ENCODE measurements at places on chromosomes 5 and 9.

DNA sequence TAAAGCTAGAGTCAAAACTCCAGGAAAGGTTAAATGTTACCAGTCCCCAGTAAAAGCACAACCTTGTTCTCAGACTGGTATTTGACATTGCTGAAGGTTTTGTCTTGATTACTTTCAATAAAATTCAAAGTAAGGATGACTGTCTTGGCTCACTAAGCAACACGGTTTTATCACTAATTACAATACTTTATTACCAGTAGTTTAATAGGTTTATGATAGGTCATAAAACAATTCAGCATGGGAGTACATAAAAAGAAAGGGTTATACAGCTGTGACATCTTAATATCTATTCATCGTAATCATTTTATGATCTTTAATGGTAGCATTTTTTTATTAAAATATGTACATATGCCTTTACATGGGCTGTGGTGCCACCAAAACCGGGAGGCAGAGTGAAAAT lies 370.7 kb upstream of the IRX2 start:
- DNase-seq: no peak

DNA sequence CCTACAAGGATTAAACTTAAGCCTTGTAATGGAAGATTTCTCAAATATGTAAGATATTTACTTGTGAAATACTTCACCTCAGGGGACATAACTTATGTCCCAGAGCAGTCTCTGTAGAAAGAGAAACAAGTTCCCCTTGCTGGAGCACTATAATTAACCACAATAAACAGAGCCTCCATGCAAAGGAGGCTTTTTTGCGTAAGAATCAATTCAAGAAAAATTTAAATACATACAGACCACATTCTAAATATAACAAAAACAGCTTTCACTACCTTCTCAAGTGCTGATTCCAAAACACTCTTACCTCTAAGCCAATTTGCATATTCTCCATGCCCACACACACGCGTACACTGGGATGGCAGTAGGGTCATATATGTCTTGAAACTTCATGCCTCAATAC lies 30.7 kb upstream of the CCNB1 start:
- DNase-seq: no peak

DNA sequence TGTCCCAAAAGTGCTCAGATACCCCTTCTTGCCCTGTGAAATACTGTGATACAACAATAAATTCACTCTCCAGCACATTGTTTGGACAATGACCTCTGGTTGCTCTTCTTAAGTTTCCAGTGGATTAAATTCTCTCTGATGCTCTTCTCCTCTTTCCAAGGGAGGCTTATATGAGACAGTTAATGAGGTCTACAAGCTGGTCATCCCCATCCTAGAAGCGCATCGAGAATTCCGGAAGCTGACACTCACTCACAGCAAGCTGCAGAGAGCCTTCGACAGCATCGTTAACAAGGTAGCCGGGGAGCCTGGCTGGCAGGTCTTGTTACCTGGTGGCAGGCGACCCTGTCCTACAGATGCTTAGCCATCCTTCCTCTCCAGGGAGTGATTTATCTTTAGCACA lies 226.5 kb downstream of the DOCK8 start:
- no peak for DNase-seq

DNA sequence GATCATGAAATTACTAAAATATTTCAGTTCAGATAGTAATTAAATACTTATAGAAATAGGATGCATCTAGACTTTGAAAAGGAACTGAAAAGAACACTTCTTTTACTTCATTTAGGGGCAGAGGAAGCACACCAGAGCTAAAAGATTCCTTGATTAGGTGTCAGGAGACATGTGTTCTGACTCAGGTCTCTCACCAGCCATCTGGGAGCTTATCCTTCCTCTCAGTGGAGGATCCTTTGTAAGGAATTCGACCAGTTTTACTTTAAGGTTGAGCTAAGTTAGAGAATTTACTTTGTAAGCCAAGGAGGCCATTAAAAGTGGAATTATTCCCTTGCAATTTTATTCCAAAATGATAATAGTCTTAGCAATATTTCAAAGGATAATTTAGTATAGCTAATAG lies 16.7 kb downstream of the VCAN start:
- no peak for DNase-seq

DNA sequence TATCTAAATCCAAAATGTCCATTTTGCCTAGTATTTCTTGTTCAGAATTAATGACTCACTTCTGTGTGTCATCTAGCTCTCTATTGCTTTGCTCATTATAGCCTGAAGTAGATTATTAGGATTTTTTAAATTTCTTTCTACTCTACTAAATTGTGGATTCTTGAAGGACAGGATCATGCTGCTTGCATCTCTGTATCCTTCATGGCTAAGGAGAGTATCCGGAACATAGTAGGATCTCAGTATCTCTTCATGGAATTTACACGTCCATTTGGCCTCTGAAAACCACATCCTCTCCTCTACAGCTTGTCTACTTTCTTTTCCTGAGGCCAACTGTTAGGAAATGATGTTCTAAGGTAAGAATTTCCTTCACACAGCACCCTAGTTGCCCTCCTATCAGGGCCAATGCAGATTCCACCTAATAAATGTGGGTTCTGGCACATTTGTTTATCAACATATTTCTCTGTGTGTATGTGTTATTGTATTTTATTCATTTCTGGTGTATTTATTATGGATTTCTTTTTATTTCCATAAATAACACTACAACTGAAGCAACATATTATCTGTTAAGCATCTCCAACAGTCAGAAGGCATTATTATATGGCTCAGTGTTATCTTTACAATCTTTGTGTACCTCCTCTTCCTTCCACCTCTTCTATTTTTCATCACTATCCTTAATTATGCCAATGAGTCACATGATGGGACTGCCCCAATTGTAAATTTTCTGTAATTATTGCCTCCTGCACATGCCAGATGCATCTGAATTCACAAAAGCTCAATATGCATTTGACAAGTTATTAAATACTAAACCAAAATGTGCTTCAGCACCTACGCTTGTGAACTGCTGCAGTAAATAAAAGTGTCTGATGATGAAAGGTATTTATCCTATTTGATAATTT lies 557.8 kb upstream of the TLE4 start:
- no peak for DNase-seq

- DNase-seq: no peak
Observed at GRCh38 chr9:14165376-14166035, 148.4 kb downstream of the NFIB start.

DNA sequence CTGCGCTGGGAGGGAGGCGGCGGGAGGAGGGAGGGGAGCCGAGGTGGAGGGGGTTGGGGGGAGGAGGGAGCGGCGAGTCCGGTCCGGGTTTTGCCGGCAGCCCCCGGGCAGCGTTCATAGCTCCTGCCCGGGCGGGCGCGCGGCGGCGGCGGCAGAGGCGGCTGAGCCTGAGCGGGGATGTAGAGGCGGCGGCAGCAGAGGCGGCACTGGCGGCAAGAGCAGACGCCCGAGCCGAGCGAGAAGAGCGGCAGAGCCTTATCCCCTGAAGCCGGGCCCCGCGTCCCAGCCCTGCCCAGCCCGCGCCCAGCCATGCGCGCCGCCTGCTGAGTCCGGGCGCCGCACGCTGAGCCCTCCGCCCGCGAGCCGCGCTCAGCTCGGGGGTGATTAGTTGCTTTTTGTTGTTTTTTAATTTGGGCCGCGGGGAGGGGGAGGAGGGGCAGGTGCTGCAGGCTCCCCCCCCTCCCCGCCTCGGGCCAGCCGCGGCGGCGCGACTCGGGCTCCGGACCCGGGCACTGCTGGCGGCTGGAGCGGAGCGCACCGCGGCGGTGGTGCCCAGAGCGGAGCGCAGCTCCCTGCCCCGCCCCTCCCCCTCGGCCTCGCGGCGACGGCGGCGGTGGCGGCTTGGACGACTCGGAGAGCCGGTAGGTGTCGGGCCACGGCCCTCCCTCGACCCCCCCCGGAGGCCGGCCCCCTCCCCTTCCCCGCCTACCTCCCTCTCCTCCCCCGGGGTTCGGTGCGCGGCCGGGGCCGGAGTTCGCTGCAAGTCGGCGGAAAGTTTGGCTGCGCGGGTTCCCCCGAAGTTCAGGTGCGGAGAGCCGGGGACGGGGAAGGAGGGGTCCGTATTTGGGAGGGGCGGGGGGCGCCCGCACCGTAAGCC lies at the start of gene CXXC5:
CXXC5 (plus strand) TSS at position 145 of the 877 bp plus-strand sequence. CDS start 32,175 bp downstream, outside the sequence.
- peak; percentile 59 for DNase-seq

GRCh38 chr9:134321531-134321930 lies 4.7 kb upstream of the RXRA start:
- no peak for DNase-seq

DNA sequence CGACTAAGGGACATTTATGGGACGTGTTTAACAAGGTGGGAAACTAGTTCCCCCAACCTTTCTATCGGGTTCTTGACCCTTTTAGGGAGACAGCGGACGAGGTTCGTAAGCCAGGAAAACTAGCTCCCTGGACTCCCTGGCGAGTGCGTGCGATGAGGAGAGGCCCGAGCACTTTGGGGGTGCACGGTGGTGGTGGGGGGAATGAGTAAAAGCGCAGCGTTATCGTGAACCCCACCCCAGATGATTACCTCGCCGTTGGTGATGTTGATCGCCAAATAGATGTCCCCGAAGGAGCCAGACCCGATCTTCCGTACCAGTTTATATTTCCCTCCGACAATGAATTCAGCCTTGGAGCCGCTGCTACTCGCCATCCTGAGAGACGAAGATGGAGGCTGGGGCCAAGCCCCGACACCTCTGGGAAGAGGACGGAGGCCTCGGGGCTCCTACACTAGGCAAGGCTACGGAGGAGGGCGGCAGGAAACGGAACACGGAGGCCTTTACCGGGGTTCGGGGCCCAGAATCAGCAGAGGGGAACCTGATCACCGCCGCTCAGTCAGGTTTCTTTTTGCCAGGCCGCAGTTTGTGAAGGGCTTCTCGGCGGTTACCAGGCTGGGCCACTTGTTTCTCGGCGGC lies 529 bp downstream of the CSNK1A1 start:
- no peak for DNase-seq

- DNase-seq: no peak
Observed at GRCh38 chr9:15843316-15843715, 290.5 kb downstream of the CCDC171 start.

- DNase-seq: no peak
Observed at GRCh38 chr9:20002011-20002410, 213.2 kb upstream of the SLC24A2 start.
